ENCODE measurements at places on chromosomes 2 and 18. TPM values are rescaled to one million over a fixed set of nuclear protein-coding genes. Genes with fewer than 3 reads are reported as not detected.

The UBR3 gene
- total RNA-seq = 21.9 TPM

The RGPD4 gene
- not detected for total RNA-seq

The SP100 gene
- total RNA-seq = 50.2 TPM

The UPP2 gene
- total RNA-seq = not detected

The GPR35 gene
- total RNA-seq = 1.1 TPM

The CAD gene
- total RNA-seq = 70.8 TPM

The FAHD2A gene
- 23.0 TPM for total RNA-seq

The KYNU gene
- total RNA-seq = 44.5 TPM

The SP140 gene
- 0.58 TPM for total RNA-seq

The POTEF gene
- total RNA-seq = not detected

The DYSF gene
- total RNA-seq = 10.6 TPM

The NAT8 gene
- total RNA-seq = not detected

The SERPINB10 gene
- total RNA-seq = not detected

The ATOH8 gene
- total RNA-seq = 0.25 TPM

The TSPYL6 gene
- not detected for total RNA-seq

The YWHAQ gene
- 373 TPM for total RNA-seq

The WNT10A gene
- 1.2 TPM for total RNA-seq

The FAM117B gene
- 8.8 TPM for total RNA-seq

The DSG2 gene
- total RNA-seq = 66.0 TPM

The DPY30 gene
- total RNA-seq = 109 TPM

The SP5 gene
- total RNA-seq = 7.3 TPM

The EVX2 gene
- not detected for total RNA-seq
